Muscle of arm (tissue), 14 donors: ENCODE measurements at places on chromosomes 5 and 9.

- no peak for DNase-seq
Measured at GRCh38 chr9:130471411-130472183, 26.8 kb downstream of the ASS1 start.

- DNase-seq: peak; percentile 24
Measured at GRCh38 chr5:89759802-89760201, 649.8 kb downstream of the CETN3 start.

DNA sequence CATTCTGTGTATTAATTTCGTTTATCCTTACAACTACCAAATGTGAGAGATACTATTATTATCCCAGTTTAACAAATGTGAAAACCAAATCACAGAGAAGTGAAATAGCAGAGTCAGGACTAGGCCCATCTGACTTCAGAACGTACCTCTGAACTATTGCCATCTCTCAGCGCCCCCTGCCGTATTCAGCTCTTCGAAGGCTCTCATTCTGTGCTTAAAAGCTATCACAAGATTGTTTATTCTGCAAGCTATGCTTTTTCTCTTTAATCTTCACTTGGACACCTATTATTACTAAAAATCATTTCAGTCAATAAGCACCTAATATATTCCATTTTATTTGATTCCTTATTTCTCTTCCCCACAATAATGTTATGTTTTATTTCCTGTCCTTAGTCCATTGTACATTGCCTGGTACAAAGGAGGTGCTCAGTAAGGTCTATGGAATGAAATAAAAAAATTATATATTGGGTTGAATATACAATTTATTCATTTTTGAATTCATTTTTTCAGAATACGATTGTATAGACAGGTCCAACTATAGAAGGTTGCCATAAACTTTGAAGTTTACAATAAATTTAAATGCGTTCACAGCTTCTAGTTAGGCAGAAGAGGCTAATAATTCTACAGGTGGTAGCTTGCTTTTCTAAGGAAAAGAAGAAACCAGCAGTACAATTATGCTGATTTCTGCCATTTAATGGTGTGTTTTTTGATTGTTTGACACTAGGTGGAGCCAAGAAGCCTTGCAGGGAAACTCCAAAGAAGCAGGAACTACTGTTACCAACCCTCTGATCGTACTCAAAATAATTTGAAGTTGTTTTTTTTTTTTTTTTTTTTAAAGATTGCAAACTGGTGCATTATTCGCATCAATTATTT lies 202.2 kb upstream of the DMRTA1 start:
- DNase-seq: peak; percentile 5

- DNase-seq: no peak
Measured at GRCh38 chr9:131630205-131630831, 85.0 kb downstream of the PRRT1B start.

DNA sequence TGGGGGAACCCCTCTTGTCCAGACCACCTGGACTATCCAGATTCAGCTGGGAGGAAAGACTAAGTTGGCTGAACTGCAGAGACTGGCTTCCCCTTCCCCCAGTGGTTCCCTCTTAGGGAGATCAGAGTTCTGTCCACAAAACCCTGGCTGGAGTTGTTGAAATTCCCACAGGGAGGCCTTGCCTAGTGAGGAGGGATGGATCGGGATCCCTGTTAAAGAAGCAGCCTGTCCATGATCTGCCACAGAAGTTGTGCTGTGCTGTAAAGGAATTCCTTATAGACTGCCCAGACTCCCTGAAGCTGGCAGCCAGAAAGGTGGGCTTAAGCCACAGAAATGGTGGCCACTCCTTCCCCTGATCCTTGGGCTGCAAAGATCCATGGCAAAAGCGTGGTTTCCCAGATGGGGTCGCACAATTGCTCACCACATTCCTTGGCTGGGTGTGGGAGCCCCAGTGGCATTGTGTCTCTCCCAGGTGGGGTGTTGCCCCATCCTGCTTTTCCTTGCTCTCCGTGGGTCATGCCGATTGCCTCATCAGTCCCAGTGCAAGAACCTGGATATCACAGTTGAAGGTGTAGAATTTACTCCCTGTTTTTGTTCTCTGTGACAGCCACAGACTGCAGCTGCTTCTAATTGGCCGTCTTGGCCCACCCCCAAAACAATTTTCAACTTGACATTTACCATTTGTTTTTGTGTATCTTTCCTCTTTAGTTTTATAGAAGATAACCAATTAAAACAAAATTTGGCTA lies 342.4 kb downstream of the FGF10 start:
- DNase-seq: peak; percentile 22

- DNase-seq: no peak
Measured at GRCh38 chr9:107447834-107448233, 41.7 kb downstream of the KLF4 start.

- DNase-seq: no peak
Measured at GRCh38 chr5:141186897-141187512, at the start of gene PCDHB9. TSS of gene PCDHB9 (plus strand) at chr5:141187161. CDS start at chr5:141187319, 158 bp downstream.

DNA sequence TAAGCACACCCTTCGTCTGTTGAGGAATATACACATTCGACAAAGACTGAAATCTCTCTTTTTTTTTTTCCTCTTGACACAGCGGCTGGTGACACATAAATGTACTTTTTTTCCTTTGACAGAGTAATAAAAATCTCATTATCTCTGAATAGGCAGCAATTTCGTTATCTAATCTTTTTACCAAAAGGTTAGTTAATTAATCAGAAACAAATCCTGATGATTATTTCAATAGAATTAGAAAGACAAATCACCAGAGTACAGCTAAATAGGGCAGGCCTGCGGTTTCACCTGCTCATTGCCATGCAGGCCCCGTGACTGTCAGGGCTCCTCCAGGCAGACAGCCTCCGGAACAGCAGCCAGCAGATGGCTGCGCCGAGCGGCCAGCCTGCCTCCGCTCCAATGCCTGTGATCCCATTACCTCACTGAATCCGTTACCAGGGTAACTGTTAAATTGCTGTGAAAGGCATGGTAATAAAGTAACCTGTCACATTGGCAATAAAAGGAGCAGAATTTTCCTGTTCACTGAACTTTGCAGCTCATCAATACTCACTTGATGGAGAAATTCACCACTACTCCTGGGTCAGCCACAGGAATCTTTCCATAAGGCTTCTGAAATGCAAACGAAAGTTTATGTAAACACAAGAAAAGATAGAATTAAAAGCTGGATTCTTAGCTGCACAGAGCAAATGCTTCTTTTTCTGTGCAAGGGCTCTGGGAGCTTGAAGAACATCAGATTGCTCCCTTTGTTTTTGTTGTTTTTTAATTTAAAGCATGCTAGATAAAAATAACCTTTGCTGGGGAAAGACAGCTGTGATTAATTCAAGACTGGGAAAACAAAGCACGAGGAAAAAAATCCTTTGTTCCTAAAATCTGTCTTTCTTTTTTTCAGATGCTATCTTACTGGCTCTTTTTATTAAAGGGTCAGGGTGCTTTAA lies 666.4 kb upstream of the ZNF608 start:
- peak; percentile 81 for DNase-seq

- no peak for DNase-seq
Measured at GRCh38 chr5:145697251-145697990, 137.7 kb downstream of the PRELID2 start.

- peak; percentile 44 for DNase-seq
Measured at GRCh38 chr9:15936306-15936921, 383.6 kb downstream of the CCDC171 start.

DNA sequence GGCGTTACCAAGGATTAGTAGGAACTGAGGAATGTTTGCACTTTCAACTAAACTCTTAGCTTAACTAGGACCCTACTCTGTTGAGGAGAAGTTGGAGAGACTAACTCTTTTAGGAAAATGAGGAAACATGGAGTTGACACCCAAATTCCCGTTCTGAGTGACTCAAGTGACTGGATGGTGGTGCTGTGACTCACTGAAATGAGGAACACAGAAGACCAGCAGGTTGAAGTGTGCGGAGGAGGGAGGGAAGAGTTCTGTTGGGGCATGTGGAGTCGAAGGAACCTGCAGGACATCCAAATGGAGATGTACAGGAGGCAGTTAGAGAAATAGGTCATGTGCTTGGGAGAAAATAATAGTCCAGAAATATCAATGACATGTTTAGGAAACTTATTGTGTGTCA lies 8.2 kb downstream of the HEXB start:
- DNase-seq: no peak

- peak; percentile 33 for DNase-seq
Measured at GRCh38 chr5:31935496-31936369, 238.4 kb downstream of the GOLPH3 start.

DNA sequence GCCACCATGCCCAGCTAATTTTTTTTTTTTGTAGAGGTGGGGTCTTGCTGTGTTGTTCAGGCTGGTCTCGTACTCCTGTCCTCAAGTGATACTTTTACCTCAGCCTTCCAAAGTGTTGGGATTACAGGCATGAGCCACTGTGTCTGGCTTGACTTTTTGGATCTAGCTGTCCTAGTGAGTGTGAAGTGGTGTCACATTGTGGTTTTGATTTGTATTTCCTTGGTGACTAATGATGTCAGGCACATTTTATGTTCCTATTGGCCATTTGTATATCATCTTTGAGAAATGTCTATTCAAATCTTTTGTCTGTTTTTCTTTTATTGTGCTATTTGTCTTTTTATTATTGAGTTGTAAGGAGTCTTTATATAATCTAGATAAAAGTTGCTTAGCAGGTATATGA lies 53.5 kb upstream of the MCCC2 start:
- no peak for DNase-seq

DNA sequence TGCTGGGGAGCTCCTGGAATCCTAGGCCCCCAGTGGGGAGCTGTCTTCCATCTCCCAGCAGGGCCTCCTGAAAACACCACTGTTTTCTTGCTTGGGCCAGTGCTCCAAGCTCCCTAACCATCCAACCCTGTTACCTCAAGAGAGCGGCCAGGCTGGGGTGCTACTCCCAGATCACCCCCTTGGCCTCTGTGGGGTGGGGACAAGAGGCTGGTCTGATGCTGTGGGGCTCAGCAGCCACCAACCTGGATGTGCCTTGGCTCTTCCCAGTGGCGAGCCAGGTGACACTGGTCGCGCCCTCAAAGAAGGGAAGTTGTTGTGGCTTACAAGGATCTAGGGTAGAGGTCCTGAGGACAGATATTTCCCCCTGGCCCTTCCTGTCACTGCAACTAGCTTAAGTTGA lies 49.0 kb downstream of the SECISBP2 start:
- DNase-seq: no peak

DNA sequence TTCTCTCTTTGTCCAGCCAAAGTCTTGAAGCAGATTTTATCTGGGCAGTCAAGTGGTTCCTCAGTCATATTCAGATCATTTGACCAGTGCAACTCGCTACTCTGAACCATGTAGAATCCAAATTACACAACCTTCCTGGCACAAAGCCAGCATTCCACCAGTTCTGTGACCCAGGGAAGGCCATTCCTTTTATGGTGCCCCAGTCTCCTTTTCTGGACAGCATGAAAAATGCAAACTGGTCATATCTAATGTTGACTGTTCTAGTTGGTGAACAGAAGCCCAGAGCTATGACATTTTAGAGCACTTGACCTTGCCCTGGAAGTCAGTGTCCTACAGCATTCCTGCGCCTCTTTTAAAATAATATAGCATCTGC lies 364.6 kb downstream of the BRINP1 start:
- DNase-seq: no peak

GRCh38 chr5:73266925-73267765 lies 94.2 kb downstream of the TMEM174 start:
- DNase-seq: no peak

DNA sequence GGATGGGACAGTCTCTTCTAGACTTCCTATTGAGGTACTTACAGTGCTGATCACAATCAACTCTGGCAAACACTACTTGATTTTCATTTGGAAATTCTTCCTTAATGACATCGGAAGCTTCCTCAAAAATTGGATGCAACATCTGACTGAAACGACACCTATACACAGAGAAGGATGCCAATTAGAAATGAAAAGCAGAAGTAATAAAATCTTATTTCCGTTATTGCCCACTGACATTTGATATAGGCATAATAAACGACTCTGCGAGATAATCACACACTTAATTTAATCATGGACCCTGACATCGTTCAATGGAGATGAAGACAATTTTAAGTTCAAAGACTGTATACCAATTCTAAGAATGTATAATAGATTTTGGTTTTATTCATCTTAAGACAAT lies 46.4 kb downstream of the ERP44 start:
- no peak for DNase-seq

DNA sequence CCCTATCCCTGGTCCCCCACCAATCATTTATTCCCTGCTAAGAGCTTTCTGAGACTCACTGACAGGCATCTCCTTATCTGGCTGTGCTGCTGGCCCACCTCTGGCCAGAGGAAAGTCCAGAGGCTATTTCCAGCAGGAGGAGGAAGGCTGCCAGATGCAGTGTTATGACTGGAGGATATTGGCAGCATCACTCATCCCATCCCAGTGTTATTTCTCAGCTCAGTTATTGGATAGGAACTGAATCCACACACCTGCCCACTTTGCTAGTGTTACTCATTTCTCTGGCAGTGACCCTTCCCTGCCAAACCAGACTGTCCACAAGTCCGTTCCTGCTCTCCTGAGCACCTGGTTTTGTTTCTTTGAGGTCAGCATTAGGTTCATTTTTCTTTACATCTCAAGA lies 228.2 kb downstream of the GRIA1 start:
- peak; percentile 15 for DNase-seq
